ENCODE measurements at places on chromosomes 12 and 14.

DNA sequence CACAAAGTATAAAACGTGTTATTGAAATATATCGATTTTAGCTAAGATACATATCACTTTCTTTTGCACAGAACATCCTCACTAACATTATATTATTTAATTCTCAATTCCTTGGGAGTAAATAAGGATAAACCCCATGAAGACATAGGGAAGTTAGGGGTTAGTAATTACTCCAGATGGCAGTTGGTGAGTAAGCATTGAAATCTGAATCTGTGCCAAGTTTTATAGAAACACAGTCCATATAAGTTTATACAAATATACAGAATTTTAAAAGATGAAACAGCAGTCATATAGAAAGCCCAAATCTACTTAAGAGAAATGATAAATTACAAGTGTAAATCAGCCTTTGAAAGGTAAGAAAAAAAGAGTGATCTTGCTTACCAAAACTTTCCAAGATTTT, 200.4 kb upstream of the SYT10 start:
- DNase-seq: no peak

GRCh38 chr14:104206281-104206904, 68.0 kb downstream of the KIF26A start:
- no peak for DNase-seq

- DNase-seq: no peak
Observed at GRCh38 chr12:117227000-117227653, 36.9 kb upstream of the FBXO21 start.

GRCh38 chr14:96205059-96205977, 679 bp downstream of the BDKRB2 start:
- no peak for DNase-seq

DNA sequence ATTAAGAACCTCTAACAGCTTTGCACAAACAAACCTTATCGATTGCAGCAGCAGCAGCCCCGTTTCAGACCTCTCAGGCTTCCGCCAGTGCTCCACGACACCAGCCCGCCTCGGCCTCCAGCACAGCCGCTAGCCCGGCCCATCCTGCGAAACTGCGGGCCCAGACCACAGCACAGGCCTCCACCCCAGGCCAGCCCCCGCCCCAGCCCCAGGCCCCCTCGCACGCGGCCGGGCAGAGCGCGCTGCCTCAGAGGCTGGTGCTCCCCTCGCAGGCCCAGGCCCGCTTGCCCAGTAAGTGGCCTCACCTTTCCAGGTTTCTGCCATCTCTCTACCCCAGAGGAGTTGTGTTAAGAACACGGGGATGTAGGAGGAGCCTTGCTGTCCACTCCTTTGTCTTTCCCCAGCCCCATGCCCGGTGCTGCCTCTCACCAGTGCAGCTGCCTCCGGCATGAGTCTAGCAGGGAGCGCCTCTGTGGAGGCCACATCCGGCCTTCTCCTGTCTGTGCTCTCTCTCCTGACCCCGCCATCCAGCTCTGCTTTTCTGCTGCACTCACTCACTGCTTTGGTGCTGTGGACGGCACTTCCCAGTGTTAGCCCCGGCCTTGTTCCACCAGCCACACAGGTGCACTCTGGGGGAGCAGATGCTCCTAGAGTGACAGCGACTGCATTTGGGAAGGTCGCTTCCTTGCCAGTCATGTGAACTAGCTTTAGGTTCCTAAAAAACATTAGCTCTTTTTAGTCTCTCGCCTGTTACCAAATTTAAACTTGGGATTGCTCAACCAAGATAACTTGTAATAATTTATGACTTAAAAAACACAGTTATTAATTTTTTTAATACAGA, 71.5 kb downstream of the EP400 start:
- DNase-seq: no peak

GRCh38 chr12:100128512-100128908, 14.2 kb downstream of the BLTP3B start:
- no peak for DNase-seq

GRCh38 chr12:67449591-67450052, 180.5 kb downstream of the CAND1 start:
- DNase-seq: no peak

GRCh38 chr12:6375269-6376078, at the start of gene SCNN1A:
TSS of gene SCNN1A (minus strand) at chr12:6375563. CDS start at chr12:6374783, 780 bp downstream.
- DNase-seq: no peak

- peak; percentile 90 for DNase-seq
Observed at GRCh38 chr12:46370792-46371717, 1.5 kb downstream of the SLC38A2 start.

GRCh38 chr12:21989819-21990412, 48.7 kb upstream of the ABCC9 start:
- DNase-seq: no peak

DNA sequence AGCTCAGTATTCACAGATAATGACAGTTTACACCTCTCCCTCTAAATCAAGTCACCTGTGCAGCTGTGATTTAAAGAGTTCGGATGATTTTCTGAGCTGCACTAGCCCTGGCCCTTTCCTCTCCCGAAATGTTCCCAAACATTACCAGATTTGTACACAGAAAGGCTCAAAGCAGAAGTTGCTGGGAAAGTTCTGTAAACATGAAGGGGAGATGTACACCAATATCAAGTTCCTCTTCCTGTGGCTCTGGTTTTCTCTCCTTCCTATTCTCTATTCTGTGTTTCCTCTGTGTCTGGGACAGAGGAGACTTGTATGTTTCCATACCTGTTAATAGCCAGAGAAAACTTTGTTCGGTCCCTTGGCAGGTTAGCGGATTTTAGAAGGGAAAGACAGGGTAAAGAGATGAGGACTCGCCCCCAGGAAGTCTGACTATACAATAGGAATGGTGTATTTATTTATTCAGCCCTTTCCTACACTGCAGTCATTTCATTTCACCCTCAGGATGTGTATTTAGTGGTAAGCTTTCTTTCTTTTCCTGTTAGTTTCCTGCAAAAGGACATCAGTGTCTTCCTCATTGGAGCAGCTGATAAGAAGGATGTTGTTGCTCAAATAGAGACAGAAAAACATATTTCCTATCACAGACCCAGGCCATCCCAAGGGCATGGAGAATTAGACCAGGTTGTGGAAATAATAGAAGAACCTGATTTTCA, 7.6 kb upstream of the NUMB start:
- no peak for DNase-seq

GRCh38 chr12:7709969-7710675, 1.1 kb upstream of the DPPA3 start:
- DNase-seq: no peak

DNA sequence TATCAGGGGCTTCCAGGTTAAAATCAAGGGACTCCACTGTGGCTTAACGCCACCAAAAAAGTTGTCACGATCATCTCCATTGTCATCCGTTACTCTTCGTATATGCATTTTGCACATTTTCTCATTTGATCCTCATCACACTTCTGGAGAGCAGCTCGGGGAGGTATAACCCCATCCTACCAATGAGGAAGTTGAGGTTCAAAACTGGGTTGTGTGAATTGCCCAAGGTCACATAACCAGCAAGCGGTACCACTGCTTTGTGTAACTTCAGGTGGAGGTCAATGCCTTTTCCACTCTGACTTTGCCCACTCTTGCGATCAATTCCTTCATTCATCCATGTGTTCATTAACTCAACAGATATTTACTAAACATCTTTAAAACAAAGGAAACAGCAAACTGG, 71.1 kb upstream of the CCND2 start:
- DNase-seq: no peak

GRCh38 chr12:84043355-84043754, 869.2 kb downstream of the SLC6A15 start:
- DNase-seq: no peak

DNA sequence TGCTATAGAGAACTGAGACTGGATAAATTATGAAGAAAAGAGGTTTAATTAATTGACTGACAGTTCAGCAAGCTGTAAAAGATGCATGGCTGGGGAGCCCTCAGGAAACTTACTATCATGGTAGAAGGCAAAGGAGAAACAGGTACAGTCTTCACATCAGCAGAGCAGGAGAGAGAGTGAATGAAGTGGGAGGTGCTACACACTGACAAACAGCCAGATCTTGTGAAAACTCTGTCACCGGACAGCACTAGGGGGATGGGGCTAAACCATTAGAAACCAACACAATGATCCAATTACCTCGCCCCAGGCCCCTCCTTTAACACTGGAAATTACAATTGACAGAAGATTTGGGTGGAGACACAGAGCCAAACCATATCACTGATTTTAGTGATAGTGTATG, 682.4 kb downstream of the SLC16A7 start:
- no peak for DNase-seq

- DNase-seq: no peak
Observed at GRCh38 chr14:27056586-27056985, 458.8 kb upstream of the NOVA1 start.

GRCh38 chr12:89333564-89334252, 18.6 kb downstream of the DUSP6 start:
- DNase-seq: no peak

GRCh38 chr12:45273717-45274271, 57.9 kb downstream of the ANO6 start:
- DNase-seq: no peak

DNA sequence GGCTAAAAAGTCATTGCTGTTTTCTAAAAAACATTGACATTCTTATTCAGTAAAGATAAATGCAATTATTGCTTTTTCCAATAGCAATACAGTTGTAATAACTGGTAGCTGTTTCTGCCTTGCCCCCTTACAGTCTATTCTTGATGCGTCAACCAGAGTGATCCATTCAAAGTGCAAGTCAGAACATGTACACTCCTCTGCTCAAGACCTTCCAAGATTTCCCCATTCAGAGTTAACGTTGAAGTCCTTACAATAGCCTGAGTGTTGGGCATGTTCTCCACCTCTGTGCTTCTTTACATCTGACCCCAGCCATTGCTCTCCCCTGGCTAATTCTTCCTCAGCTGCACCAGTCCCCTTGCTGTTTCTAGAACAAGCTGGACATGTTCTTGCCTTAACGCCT, 24.3 kb downstream of the VRK1 start:
- DNase-seq: no peak

- DNase-seq: no peak
Observed at GRCh38 chr12:20047901-20048300, 320.4 kb upstream of the PDE3A start.

DNA sequence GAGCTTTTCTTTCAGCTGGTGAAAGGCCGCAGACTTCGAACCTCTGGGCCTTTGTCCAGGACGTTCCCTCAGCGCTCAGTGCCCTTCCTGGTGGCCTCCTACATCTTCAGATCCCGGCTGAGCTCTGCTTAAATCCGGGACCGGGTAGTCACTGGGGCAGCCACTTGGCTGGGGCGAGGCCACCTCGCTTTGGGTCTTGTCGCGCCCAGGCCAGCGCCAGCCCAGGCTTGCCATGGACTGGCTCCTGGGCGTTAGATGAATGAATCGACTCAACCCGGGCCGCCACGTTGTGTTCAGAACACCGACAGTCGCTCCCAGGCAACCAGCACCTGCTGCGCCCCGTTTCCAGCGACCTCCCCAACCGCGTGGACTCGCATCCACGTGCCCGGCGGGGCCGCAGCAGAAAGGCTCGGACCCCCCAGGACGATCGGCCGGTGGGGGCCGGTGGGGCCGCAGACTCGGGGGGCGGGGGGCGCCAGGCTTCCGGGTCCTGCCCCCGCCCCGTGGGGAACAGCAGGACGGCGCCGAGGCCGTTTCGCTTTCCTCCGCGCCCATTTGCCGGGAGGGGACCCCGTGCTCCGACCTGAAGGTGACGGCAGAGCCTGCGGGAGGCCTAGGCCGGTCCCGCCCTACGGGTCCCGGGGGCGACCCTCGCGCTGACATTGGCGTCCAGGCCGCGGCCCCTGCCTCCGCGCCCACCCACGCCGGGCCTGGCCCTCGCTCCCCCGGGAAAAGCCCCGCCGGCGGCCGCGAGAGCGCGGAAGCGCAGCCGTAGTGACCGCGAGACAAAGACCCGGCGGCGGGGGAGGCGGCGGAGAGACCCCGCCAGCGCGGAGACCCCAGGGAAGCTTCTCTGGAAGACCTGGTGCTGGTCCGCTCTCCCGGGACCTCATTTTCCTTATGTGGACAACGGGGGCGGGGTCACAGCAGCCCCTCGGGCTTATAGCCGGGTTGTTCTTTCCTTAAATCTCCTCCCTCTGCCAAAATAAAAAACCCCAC, 37.3 kb upstream of the RCOR1 start:
- DNase-seq: peak; percentile 22

GRCh38 chr14:67673451-67673850, 981 bp downstream of the VTI1B start:
- no peak for DNase-seq

Measured in stimulated activated CD4-positive, alpha-beta T cell treated with anti-CD3 and anti-CD28 coated beads, Interleukin-1b, Interleukin-23, amount 100 ng/mL, for 24 hours (primary cell).